CD4-positive, alpha-beta T cell treated with Interleukin-4 for 1 hour (primary cell): ENCODE measurements at places on chromosomes 5 and 9.

DNA sequence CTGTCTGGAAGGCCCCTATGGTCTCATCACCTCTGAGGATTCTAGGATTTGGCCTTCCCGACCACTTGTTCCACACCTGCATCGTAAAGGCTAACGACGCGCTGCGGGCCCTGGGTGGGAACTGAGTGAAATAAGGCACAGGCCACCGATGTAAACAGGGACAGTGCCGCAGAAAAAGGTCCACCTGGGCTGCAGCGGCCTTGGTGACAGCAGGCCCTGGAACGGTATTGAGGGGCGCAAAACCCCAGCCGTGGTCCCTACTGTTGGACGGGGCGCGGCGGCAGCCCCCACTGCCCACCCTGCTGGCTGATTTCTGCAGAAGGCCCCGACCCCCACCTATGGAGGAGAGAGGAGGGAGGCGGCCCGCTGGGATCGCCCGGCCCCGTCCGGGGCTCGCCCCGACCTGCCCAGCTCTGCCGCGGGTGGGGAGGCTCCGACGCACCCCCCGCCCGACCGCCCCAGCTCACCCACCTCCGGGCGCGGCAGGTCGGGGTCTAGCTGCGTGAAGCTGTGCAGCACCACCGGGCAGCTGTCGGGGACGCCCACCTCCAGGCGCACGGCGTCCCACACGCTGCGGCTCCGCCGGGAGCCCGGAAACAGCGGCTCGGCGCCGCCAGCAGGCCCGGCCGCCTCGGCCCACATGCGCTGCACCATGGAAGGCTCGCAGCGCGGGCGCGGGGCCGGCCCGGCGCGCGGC is 391 bp downstream of the RALGDS start:
- no peak for DNase-seq

- no peak for DNase-seq
Observed at GRCh38 chr9:125145425-125145824, 2.1 kb upstream of the SCAI start.

DNA sequence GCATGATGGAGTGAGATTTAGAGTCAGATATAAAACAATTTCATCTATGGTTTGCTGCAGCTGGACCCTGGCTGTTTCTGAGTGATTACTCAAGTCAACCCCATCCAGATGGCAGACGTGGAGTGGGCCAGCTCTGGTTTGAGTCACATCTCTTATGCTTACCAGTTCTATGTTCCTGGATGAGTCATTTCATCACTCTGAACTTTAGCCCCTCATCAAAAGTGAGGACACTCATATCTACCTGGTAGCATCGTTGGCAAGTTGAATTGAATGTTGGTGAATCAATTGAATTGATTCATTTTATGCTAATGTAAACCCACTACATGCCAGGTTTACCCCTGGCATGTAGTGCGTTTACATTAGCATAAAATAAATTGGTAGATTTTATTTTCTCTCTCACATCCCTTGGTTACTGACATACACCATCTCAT is 176.4 kb downstream of the FGF18 start:
- no peak for DNase-seq

DNA sequence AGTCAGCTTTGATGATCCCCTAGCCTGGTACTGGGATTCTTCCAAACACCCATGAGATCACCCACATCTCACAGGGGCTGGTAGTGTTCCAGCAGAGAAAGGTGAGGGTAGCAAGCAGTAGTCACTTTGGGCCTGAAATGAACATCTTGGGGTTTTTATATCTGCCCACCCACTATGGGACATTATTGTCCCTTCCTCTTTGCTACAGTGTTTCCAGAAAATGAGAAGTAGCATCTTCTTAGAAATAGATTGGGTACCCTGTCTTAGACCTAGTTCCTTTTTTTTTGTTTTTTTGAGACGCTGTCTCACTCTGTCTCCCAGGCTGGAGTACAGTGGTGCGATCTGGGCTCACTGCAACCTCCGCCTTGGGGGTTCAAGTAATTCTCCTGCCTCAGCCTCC is 249.2 kb upstream of the ANKRD55 start:
- DNase-seq, result peak; percentile 9

- DNase-seq, result no peak
Observed at GRCh38 chr5:171989276-171989675, 17.2 kb downstream of the FBXW11 start.

DNA sequence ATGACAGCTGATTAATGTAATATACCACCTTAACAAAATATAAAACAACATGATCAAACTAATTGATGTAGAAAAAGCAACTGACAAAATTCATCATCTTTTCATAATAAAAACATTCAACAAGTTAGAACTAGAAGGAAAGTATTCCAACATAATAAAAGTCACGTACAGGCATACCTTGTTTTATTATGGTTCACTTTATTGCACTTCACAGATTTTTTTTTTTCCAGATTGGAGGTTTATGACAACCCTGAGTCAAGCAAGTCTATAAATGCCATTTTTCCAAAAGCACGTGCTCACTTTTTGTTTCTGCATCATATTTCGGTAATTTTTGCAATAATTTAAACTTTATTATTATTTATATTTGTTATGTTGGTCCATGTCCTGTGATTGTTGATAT is 1120.3 kb downstream of the PTPRD start:
- DNase-seq, result no peak

- DNase-seq, result no peak
Observed at GRCh38 chr9:38507587-38507986, 83.3 kb upstream of the IGFBPL1 start.

DNA sequence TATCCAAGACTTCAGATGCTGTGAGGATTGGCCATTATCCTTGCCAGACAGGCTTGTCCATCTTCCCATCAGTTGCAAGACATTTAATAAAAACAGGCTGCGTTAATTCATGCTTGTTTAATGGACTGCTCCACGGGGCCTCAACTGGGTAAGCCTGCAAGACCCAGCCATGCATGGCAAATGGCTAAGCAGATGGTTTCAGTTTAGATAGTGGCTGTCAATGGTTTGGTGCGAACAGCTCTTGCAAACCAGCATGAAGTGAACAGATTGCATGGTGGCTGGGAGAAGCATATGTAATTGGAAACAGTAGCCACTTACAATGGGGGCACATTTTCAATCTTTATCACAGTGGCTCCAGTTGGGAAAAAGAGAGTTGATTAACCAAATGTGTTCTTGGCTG is 628.2 kb upstream of the KLF4 start:
- DNase-seq, result no peak
